ENCODE measurements at places on chromosomes 12 and 14.

- DNase-seq, result no peak
These were observed 373.4 kb downstream of the TMEM121 start for GRCh38 chr14:105899657-105900397.

DNA sequence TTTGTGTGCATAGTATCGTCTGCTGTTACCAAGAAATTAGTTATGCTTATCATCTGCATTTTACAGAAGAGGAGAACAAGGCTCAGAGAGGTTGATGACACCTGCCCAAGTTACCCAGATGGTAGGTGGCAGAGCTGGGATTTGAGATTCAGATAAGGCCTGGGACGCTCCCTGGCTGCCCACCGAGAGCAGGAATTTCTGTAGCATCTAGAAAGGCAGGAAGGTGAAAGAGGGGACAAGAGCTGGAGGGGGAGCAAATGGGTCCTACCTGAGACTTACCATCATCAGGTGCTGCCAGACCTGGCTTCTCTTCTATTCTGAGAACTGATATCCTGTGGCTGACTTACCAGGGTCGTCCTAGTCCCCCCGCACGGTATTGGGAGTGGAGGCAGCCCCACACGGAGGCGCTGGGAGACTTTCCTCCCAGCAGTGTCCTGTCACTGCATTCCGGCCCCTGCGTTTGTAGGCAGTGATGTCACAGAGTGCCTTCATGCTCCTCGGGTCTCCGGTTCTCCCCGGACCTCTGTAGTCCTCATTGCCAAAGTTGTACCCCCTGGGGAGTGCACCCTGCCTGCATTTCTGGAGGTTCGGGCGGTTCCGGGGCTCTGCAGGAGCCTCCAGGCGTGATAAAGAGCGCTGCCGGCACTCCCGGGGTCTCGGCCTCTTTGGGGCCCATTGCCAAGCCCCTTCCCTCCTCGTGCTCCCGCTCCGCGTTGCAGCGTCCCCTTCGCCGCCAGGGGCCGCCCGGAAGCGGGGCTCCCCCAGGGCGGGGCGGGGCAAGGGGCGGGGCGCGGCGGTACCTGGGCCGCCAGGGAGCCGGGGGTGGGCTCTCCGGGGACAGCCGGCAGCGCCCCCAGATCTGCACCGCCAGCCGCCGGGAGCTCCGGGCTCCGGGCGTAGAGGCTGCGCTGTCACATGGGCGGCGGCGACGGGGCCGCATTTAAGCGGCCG is at the start of gene CABP1:
Gene CABP1, plus strand, starts transcription at position 856 of the 951 bp plus-strand sequence. Its CDS starts 60 bp downstream, at position 916.
- no peak for DNase-seq

GRCh38 chr12:107610021-107610859 is 75.4 kb upstream of the PWP1 start:
- DNase-seq, result peak; percentile 65

DNA sequence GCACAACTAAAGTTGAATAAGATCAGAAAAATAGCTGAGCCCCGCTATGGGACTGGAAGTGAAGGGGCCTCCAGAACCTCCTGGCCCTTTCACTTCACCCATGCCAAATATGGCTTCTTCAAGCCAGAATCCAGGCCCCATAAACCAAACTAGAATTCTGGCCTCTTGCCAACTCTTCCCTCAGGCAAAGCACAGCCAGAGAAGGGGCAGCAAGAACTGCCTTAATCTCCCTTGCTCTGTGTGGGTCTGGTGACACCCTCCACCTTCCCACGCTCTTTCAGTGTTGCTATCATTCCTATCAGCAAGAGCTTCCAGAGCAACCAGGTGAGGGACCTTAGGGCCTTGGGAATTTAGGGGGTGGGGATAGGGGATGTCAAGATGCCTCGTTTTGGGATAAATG is 3.1 kb upstream of the PNMA1 start:
- peak; percentile 29 for DNase-seq

Measured in fibroblast of the aortic adventitia (primary cell).